ENCODE measurements at places on chromosomes 16 and 17.
A peak's percentile ranks its signal among the peaks of the same experiment; 100 is the strongest.

GRCh38 chr16:8691728-8692127 lies 17.3 kb downstream of the ABAT start:
- DNase-seq, result no peak

DNA sequence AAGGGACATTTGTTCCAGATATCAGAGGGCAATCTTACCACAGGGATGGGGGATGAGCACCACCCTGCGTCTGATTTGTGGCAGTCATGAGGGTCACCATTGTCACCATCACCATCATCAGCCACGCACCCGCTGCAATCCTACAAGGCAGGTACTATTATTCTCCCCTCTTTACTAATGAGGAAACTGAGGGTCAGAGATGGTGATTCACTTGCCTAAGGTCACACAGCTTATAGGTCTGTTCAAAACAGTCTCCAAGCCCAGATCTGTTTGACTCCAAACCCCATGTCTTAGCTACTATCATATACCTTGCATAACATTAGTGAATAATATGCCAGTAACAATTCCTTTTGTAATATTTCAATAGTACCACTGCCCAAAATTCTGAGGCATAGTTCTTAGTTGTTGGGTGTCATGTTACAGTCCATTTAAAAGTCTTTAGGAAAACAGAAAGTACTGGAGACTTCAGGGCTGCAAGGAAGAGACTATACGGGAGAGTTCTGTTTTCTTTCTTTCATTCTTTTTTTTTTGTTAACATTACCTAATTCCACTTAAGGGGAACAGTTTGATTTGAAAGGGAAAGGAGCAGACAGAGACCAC lies 166.4 kb downstream of the C16orf95 start:
- no peak for DNase-seq

DNA sequence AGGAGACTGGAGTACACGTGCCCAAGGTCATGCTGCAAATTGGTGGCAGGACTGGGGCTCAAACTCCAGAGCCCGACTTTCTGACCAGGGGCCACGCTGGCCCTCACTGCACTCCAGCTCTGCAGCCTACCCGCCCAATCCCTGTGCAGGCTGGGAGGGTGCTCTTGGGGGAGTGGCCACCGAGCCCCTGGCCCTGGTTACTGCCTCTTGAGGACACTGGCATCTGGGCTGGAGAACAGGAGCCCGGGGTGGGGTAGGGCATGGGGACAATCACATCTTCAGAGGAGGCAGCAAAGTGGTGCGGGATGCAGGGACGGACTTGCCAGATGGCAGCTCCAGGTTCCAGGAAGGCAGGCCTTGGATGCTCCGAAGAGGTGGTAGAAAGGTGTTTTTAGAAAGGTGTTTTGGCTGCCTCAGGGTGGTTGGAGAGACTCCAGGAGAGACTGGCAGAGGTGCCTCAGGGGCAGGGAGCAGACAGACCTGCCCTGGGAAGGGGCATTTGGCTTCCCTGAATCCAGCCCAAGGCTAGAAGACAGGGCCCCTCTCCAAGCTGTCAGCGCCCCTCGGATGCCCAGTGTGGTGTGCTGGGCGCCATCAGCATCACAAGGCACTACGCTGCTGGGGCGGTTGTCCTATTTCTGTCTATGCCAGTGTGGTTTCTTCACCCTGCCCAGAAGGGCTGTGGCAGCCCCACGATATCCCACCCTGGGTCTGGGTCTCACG lies 220.6 kb downstream of the NTN1 start:
- DNase-seq, result no peak

DNA sequence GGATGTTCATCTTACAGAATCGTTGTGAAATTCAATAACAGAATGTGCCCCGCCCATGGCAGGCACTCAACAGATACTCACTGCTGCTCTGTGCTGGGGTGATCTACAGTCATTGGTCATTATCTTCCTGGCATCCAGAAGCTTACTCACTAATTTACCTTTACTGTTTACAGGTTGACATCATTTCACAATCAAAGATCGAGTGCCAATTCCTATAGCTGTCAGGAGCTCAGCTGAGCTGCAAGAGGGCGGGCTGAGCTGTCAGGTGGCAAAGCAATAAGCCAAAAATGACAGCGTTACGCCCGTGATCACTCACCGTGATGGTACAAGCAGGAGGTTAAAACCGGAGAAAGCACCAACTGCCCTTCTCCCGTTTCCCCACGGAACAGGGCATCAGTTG lies 51.2 kb downstream of the LITAF start:
- DNase-seq, result no peak

- DNase-seq, result no peak
These were observed 228.9 kb upstream of the TNRC6C start for GRCh38 chr17:77729587-77729986.

DNA sequence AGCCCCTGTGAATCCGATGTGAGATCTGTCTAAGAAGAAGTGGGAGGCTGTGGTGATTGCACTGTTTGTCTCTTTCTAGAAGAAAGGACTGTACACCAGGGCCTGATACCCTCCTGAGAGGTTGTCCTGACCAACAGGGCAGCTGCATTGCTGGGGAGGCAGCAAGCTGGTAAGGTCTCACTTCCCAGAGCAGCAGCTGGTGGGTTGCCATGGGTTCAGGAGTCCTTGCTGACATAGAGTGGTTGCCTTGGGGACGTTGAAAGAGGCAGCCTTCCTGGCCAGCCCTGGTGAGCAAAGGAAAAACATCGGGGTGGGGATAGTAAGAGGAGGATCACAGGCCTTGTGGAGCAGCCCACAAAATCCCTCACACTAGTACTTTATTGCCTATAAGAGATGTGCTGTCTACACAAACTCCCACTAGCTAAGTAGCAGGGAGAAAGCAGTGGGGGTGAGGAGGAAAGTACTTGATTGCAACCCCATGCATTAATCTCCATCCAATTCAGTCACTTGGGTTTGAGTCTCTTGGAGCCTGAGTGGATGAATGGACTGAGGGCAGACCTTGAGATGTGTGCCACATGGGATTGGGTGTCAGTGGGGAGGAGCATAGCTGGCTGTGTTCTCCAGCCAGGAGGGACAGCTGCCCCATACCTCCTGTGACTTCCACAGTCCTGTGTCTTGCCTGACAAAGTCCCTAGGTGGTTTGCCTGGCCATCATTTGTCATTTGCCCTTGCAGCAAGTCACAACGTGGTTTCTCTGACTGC lies 143.8 kb upstream of the RPL38 start:
- DNase-seq, result no peak

GRCh38 chr17:68941761-68942160 lies 13.4 kb downstream of the ABCA8 start:
- no peak for DNase-seq

- peak; percentile 45 for DNase-seq
These were observed 96.8 kb upstream of the ELAC2 start for GRCh38 chr17:13114601-13115031.

- no peak for DNase-seq
These were observed 25.6 kb upstream of the MRPS23 start for GRCh38 chr17:57875290-57876022.

DNA sequence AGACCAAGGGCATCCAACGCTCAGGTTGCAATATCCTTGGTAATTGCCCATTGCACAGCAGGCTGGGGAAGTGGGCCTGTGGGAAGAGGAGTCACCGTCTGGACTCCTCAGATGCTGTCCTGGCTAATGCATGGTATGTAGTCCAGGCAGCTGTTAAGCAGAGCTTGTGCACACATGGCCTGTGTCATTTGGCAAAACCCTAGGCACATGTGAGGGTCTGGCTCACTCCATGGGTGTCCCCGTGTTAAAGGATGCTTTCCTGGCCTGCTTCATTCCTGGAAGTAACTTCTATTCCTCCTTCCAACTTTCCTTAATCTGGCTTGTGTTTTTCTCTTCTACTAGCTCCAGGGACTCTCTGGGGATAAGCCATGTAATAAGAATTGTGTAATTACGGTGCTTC lies 378.0 kb upstream of the CA10 start:
- DNase-seq, result no peak

DNA sequence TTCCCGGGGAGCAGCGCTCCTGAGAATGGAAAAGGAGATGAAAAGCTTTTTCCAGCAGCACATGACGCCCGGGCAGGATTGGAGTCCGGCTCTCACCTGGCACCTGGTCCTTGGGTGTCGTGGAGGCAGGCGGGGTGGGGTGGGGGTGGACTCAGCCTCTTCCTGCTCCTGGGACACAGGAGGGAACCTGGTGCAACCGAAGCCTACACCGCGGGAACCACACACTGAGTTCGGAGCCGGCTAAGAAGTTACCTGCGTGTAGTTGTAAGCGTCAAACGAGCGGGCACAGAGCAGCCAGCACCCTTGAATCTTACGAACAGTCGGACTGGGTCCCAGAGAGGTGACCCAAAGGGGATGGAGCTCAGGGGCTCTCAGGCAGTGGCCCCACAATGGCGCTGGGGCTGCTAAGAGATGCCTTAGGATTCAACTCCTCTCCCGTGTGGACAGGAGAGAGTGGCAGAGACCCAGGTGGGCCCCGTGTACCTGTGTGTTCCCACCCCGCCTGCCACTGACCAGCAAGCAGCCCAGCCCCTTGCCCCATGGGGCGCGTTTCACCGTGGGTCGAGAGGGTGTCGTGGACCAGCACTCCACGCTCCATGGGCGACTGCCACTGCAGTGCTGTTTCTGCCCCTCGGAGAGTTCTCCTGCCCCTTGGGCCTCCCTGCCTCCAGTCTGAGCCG lies 105.8 kb upstream of the METRNL start:
- peak; percentile 18 for DNase-seq

DNA sequence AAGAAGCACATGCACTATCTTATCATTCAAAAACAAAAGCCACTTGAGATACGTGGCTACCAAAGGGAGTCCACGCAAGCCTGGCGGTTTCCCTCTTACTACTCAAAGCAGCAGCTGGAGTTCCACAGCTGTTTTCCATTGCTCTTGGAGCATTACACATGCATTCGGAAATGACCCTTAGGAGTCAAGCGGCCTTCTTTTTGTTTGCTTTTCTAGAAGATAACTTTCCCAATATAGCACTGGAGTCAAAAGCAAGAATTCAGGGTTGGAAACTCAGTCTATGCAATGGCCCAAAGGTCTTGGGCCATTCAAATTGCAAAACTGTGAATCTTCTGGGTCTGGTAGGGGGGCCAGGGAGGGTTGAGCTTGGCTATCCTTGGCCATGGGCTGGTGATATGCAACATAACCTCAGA lies 97.8 kb upstream of the MAF start:
- DNase-seq, result no peak

DNA sequence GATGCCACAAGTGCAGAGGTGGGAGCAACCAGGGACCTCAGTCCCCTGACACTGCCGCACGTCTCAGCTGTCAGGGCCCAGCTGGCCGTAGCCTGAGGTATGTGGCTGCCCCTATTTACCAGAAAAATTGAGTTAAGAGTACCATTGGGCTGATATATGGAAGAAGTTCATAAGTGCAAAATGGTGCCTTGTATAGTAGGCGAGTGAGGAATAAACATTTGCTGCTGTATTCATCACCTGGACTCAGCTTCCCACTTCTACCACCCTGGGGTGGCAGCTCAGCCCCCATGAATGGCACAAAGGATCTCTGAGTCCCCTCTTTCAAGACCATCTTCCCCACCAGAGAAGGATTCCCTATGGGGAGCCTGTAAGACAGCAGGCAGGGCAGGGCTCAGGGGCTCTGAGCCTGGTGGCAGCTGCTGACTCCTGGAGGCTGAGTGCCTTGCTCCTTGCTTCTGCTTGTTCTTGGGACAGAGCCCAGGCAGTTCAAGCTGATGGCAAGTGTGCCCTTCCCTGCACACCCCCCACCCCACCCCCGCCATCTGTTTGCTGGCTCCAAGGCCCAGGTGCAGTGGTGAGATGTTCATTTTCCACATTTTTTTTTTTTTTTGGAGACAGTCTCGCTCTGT lies 29.0 kb downstream of the TRPV2 start:
- no peak for DNase-seq

GRCh38 chr16:50696126-50696525 lies 2.7 kb downstream of the NOD2 start:
- DNase-seq, result peak; percentile 55

DNA sequence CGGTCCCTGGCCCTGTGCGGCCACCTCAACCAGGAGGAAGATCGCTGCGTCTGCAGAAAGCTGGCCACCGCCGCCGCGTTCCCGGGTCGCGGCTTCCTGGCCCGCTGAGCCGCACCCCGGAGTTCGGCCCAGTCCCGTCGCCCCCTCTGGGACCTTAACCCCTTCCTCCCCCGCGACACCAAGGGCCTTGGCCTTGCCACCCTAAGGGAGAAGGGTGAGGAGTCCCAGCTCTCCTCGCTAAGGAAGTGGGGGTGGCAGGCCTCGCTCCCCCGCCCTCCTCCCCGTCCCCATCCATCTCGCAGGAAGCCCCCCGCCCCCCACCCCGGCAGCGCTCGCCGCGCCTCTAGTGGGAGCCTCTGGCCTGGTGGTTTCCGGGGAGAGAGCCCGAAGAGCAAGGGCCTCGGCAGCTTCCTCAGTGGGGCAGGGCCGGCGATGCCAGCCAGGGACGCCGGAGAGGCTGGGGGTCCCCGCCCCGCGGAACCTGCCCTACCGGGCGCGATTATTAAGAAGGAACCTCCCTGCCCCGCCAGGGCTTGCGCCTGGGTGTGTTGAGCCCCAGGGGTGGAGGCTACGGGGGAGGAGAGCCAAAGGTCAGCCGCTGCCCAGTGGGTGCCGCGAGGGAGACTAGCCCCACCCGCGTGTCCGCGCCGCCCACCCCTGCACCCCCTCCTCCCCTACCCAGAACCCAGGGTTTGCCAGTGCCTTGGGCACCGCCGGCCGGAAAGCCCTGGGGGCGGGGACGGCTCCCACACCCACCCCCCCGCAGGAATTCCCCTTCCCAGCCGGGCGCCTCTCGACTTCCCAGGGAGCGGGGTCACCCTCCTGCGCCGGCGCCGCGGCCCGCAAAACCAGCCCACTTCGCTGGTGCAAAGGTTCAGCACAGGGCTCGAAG lies 6.8 kb downstream of the CBX4 start:
- DNase-seq, result no peak

DNA sequence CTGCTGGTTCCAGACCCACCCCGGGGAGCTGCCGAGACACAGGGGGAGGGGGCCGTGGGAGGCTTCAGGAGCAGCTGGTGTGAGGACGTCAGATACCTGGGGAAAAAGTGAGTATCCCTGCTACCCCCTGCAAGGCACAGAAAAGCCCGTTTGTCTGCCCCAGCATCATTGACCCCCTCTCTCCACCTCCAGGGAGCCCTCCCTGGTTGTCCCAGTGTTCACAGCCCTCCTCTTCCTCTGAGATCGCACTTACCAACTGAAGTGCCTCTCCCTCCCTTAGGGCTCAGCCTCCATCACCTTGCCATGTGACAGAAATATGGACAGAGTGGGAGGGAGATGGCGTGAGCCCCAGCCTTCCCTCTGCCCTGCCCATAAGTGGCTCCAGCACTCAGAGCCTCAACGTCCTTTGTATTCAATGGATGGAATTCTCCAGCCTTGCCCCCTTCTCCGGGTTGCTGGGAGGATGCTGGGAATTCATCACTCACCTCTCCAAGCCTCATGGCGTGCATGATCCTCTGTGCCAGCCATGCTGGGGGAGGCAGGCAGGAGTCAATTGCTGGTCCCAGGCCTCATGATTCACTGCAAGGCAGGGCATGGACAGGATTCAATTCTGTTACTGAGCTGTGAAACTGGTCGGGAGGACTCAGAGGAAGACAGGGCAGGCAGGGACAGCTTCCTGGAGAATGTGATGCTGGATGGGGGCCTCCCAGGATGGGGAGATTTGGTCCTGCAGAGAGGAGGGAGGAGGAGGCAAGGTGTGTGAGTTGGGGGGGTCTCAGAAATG lies 14.6 kb downstream of the SPNS3 start:
- no peak for DNase-seq

Data from GM13976 (cell line).